ENCODE measurements at places on chromosomes 2 and 18. TPM values are rescaled to one million over a fixed set of nuclear protein-coding genes. Genes with fewer than 3 reads are reported as not detected.

Gene FMNL2
- total RNA-seq = 20.5 TPM

Gene CD8B2
- total RNA-seq = 0.13 TPM

Gene GYPC
- 77.5 TPM for total RNA-seq

Gene CFAP65
- 0.22 TPM for total RNA-seq

Gene ERBB4
- 0.22 TPM for total RNA-seq

Gene TMEFF2
- not detected for total RNA-seq

Gene C2orf15
- total RNA-seq = 0.11 TPM

Gene STEAP3
- total RNA-seq = 38.8 TPM

Gene BMPR2
- total RNA-seq = 57.2 TPM

Gene RBM44
- 1.6 TPM for total RNA-seq

Gene PTCD3
- total RNA-seq = 78.0 TPM

Gene PAX8
- total RNA-seq = 0.86 TPM

Gene ALMS1
- 30.7 TPM for total RNA-seq

Gene MTIF2
- 44.3 TPM for total RNA-seq

Gene GKN1
- 0.26 TPM for total RNA-seq

Data from articular chondrocyte of knee joint (primary cell).